ENCODE measurements at places on chromosomes 12 and 14.

DNA sequence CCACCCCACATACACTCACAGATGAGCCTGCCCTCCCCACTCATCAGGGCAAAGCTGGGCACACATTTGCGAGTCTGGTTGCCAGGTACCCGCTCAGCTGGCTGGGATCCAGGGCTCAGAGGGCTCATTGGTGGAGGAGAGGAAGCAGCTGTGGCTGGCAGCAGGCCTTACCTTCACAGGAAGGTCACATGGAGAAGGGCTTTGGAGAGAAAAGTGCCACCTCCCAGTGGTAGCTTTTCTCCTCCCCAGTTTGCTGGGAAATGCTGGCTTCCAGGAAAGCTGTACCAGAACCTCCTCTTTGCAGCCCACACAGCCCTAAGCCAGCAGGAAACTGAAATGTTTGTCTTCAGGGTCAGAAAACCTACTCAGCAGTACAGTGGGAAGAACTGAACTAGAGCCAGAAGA lies 55.6 kb downstream of the LGMN start:
- DNase-seq = peak; percentile 13

- DNase-seq = peak; percentile 58
Observed at GRCh38 chr14:35821564-35822411, 4.3 kb upstream of the BRMS1L start.

GRCh38 chr14:92635031-92635430 lies 113.4 kb downstream of the LGMN start:
- DNase-seq = no peak

DNA sequence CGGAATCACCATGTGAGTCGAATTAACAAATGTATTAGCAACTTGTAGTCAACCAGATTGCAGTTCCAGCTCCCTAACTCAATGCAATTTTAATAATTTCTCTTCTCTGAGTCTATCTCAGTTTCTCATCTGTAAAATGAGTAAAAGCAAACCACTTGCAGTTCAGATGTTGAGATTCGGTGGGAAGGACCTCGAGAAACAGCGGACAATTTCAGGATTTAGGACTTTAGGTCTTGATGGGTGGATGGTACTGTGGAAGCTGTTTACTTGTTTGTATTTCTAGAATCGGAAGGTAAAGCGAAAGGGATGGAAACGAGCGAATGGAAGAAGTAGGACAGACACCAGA lies 510 bp upstream of the TTC8 start:
- no peak for DNase-seq

DNA sequence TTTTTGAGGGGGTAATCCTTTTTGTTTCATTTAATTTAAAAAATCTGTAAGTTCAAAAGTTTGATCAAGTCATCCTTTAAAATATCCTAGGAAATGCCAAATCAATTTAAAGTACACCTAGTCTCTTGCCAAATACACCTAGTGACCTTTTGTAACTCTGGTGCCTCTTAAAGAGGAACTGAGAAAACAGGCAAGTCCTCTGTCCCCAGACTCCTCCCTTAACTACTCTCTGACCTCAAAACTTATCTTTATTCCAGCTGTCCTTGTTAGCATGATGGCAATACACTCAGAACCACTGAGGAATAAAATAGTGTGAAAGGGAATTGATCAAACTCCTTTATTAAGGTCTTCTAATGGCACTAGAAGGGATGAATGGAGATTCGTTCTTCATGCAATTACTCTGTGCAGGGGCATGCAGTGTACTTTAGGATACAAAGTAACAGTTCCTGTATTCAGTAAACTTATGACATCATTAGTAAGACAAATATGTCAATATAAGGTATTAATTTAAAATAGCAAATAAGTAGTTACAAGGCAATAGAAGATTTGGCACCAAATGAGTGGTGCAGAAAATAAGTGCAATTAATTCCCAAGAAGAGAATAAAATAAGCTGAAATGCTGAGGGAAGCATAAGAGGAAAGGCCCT lies 3.3 kb downstream of the FAR2 start:
- no peak for DNase-seq

DNA sequence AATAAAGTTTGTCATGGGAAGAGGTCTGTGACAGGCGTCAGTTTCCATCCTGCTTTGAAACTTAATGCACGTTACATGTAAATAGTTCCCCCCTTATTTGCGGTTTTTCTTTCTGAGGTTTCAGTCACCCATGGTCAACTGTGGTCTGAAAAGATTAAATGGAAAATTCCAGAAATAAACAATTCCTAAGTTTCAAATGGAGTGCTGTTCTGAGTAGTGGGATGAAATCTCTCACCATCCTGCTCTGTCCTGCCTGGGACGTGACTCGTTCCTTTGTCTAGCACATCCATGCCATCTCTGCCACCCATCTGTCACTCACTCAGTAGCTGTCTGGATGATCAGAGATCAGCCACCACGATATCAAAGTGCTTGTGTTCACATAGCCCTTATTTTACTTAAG lies 51.3 kb upstream of the DICER1 start:
- DNase-seq = no peak

GRCh38 chr12:64147011-64147631 lies 75.0 kb downstream of the KICS2 start:
- no peak for DNase-seq

DNA sequence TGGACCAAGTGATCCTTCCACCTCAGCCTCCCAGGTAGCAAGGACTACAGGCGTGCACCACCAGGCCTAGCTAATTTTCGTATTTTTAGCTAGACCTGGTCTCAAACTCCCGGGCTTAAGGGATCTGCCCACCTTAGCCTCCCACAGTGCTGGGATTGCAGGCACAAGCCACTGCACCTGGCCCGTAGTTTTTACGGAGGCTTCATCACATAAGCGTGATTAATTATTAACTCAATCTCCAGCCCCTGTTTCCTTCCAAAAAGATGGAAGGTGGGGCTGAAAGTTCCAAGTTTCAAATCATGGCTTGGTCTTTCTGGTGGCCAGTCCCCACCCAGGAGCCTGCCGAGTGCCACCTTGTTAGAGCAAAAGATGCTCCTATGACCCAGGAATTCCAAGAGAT lies 22.5 kb upstream of the HIF1A start:
- no peak for DNase-seq

- peak; percentile 19 for DNase-seq
Observed at GRCh38 chr12:15672671-15673270, 116.4 kb downstream of the EPS8 start.

DNA sequence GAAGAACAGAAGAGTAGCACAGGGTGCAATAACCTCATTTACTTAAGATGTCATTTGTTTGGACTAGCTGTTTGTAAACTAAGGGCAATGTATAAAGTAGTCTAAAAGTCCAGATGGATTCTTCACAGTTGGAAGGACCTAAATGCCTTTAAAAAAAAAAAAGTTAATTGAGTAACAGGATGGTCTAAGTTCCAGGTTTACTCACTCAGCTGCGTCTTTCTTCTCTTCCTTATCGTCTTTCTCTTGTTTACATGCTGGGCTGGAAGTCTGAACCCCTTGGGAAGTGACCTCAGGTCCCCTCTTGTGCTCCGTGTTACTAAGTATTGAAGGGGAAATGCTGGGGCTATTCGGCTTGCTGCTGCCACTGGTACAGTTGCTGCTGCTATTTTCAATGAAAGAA lies 82.5 kb downstream of the SH2B3 start:
- DNase-seq = no peak

DNA sequence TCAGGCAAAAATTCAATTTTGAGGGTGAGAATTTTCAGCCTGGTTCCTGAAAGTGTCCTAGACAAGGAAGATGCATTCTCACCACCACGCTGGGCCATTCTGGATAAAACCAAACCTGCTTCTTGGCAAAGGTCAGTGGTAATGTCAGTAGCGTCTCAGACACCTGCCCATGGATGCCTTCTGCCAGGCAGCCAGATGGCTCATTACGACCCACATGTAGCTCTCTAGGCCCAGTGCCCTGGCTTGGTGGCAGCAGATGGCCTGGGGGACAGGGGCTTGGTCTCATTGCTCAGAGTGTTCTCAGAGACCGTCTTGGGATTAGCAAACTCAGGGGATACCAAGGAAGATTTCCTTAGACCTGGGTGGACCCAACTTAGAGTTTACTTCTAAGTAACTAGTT lies 105.1 kb downstream of the ARF6 start:
- DNase-seq = no peak

DNA sequence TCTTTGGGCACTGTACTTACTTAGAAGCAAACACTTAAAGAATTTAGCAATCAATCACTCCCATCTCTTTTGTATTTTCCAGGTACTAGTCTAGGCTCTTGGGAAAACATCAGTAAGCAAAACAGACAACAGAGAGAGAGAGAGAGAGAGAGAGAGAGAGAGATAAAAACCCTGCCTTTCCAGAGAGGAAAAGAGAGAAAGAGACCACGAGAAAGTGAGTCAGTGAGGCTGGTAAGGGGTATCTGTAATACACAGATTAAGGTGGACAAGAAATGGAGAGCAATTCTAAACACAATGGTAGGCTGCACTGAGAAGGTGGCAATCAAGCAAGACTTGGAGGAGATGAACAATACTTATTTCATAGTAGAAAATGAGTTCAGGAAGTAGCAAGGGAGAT lies 119.9 kb upstream of the OVCH1 start:
- no peak for DNase-seq

DNA sequence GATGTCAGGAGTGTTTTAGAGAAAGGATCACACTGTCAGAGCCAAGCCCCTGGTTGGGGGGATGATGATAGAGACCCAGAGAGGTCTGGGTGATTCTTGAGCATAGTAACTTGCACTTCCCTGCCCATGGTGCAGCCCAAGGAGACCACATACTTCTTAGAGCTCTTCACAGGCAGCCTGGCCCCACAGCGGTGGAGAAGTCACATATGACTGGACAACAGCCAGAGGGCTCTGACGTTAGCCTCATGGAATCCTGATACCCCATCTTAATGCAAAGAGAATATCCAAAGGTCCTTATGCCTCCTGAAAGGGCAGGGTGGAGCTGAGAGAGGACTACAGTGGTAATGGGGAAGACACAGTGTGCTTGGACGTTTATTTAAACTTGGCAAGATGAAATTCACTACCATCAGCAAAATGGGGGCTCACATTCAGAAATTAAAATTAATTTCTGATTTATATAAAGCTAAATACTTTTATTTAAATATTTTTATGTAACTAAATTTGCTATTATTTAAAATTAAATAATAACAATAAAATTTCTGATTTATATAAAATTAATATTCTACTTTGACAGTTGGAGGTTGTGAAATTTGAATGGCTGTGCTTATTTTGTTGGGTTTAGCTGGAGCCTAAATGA lies 131.3 kb downstream of the KTN1 start:
- no peak for DNase-seq

GRCh38 chr12:1878695-1879094 lies 39.8 kb downstream of the CACNA2D4 start:
- DNase-seq = no peak

DNA sequence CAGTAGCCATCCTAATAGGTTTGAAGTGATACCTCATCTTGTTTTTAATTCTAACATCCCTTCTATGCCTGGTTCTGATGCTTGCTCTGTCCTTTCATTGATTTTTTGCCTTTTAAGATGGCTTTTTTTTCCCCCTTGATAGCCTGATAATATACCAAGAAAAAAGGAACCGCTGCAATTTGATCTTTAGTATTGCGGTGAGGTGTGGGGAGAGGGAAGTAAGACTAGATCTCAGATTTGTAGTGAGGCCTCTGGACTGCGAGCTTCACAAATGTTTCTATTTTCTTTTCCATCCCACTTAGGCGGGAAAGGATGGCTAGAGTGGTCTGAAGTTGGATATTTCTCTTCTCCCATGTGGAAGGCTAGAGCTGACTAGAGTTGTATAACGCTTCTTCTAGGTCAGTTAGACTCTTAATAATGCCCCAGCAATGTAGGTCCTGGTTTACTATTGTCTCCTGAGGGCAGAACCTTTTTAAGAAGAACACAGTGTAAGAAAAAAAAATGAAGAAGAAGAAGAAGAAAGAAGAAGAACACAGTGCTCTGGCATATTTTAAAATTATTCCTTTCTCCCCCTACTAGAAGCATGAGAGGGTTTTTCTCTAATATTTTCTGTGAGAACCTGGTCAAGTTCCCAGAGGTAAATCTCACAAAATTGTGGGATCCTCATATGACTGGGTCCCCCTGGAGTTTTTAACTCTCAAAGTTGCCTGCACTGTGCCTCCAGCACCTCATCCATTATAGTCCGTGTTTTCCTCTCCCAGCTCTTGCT lies 11.9 kb upstream of the KLRB1 start:
- DNase-seq = no peak

DNA sequence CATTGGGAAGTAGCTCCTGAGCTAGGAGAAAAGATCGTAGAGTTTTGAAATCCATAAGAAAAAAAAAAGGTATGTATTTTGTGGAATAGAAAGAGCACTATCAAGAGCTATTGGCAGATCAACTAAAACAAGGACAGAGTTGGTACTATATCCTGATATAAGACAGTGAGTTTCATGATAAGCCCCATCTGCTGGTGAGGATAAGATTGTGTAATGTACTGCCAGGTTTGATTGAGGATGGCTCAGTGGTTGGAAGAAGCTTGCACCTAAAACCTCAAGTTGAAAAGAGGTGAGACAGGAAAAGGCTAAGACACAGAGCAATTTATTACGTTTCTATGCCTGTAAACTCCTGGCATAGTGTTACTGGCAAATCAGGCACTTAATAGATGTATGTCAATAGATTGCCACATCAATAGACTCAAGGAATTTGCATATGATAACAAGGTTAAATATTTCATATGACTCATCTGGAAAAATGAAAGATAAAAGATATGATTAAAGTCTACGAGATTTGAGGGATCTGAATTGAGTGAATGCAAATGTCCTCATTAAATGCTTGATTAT lies 525.6 kb downstream of the FLRT2 start:
- no peak for DNase-seq

DNA sequence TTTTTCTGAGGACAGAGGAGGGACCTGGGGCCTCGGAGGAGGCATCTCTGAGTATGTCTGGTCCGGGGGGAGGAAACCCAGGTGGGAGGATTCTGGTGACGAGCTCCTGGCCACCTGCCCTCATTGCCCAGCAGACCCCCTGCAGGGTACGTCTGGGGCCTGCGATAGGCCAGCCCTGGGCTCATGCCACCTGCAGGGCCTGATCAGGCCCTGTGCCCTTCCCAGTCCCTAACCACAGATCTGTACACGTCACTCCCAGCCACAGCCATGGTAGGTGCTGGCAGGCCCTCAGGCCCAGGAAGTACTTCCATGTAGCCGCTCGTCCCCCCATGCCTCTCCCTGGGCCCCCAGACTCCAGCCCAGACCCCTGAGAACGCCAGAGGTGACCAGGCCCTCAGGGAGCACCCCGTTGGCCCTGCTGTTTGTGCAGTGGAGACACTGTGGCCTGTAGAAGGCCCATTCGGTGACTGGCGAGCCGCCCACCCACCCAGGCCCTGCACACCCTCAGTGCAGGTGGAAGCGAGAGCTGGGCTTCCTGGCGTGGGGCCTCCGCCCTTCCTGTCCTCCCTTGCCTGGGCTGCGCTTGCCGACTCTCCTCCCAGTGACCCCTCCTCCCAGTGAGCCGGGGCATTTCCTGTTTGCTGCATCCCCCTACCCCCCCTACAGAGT lies 5.7 kb downstream of the INF2 start:
- DNase-seq = no peak

DNA sequence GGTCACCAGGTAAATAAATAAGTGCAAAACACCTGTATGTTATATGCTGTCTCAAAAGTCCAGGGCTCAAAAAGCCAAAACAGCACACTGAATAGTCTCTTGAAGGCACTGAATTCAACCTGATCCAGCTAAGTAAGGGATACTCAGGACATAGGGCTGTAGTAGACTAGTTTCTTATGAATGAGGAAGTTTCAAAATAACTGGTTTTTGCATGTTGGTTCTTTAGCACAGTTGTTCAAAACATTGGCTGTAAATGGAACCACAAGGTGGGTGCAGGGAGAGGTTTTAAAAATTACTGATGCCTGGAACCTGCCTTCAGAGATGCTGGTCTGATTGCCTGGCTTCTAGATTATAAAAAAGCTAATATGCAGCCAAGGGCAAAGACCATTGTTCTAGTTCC lies 34.1 kb downstream of the NDUFA12 start:
- no peak for DNase-seq

GRCh38 chr14:57479197-57479596 lies 14.5 kb downstream of the CCDC198 start:
- no peak for DNase-seq

Data from suppressor macrophage treated with lipopolysaccharide for 1 hour (primary cell).